ENCODE measurements at places on chromosomes 4 and X.

DNA sequence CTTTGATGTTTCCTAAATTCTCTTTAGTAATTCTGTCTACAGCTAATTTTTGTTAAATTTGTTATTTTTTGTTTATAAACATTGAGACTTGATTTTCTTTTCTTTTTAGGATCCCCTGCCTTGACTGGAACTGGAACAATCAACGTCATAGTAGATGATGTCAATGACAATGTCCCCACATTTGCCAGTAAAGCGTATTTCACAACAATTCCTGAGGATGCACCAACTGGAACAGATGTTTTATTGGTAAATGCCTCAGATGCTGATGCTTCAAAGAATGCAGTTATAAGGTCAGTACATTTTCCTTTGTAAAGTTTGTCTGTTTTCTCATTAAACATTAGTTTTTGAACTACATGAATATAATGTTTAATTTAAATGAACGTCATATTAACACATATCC lies 119.4 kb downstream of the FAT4 start:
- DNase-seq = no peak

GRCh38 chrX:52426810-52427209 lies 58.0 kb downstream of the XAGE2 start:
- DNase-seq = no peak

DNA sequence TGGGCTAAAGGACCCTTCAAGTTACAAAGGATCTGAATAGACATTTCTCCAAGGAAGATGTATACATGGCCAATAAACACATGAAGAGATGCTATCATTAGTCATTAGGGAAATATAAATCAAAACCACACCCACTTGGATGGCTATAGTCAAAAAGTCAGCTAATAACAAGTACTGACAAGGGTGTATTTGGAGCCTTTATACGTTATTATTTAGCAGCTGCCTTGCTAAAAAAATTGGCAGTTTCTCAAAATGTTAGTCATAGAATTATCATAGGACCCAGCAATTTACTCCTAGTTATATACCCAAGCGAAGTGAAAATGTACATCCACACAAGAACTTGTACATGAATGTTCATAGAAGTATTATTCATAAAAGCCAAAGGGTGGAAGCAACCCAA lies 112.7 kb upstream of the DUSP21 start:
- DNase-seq = no peak

DNA sequence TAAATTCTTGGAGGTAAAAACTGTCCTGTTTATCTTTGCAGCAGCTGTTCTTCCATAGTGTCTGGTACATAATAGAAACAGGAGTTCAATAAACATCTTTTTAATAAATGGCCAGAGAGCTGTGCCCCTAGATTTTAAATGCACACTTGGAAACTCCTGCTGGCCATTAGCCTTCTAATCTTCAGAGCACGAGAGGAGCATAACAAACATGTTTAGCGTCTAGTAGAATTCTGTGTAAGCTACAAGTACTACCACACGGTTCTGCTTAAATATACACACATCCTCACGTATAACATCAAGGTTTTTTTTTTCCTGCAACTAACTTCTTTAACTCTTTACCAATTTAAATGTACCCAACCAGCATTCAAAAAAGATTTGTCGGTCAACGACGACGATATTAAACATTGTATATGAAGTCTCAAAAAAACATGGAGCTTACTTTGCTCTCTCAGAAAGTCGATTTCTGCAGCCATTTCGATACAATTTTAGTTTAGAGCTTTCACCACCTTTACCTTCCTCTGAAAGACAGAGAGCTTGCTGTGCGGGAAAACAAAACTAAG lies 628 bp downstream of the SCLT1 start:
- DNase-seq = no peak

DNA sequence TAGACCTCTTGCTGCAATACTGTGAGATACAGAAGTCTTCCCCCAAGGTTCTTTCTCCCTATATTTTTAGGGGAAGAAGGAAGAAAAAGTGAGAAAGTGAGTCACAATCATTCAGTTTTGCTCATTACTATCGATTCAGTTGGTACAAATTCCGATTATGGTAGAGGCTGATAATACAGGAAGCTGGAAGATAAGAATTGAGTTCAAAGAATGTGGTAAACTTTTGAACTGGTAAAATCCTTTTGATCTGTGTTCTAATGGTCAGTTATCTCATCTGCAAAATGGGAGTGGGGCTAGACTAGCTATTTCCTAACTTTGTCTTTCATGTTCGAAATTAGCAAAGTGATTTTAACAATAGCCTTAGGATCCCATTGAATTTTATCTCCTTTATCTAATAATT lies 101.4 kb upstream of the FAT1 start:
- DNase-seq = no peak

- no peak for DNase-seq
These were observed 339.2 kb downstream of the TMA16 start for GRCh38 chr4:163833669-163834068.

GRCh38 chr4:88756149-88756548 lies 58.5 kb upstream of the NAP1L5 start:
- DNase-seq = no peak

GRCh38 chr4:62407534-62407933 lies 1207.4 kb downstream of the ADGRL3 start:
- no peak for DNase-seq

DNA sequence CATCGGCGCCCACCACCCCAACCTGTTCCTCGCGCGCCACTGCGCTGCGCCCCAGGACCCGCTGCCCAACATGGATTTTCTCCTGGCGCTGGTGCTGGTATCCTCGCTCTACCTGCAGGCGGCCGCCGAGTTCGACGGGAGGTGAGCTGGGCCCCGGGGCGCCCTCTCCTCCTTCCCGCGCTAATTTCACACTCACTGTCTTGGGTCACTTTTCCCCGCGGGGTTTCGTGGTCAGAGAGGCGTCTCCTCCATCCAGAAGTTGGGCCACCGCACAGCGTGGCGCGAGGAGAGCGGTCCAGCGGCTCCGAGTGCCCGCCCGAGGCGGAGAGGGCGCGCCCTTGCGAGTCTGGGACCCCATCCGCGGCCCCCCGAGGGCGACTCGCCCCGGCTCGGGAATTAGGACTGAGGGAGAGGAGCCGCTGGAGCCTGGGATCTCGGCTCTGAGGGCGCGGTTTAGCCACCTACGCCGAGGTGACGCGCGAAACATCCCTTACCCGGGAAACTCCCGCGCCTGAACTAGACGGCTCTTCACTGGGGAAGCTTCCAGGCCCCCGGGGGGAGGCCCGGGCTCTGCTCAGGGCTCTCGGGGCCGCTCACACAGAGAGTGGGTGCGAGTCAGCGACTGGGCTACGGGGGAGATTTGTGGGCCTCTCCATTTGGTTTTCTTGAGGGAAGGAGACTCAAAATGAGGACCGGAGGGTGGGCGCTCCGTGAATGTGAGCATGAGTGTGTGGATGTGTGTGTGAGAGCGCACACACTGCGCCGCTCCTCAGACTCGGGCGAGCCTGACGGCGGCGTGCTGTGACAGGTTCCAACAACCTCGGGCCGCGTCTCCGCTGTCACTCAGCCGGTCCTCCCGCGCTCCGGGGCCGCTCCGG lies 551 bp downstream of the NPNT start:
- peak; percentile 23 for DNase-seq

DNA sequence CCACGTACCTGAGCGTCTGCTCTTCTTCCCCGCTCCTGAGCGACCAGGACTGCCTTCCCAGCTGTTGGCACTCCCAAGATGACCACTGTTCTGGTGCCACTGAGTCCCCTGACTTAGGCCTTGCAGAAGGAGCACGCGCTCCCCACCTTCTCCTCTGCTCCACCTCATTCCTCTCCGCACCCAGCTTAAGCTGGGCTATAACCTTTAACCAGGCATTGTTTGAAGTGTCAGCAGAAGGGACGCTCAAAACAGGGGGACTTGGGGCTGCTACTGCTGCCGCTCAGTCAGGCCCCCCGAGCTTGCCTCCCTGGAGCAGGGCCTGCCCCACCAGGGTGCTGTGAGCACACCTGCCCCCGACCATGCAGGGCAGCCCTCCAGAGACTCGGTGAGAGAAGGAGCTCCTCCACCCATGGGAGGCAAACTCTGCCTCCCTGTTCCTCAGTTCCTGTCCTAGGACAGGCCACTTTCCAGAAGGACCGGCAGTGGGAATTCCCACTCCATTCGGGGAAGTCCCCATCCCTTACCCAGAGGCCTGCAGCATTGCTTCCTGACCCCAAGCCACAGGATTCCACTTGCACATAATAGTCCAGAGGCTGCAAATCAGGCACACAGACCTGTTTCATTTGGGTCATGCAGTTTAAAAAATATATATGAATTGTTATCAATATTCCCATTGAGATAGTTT lies 99.7 kb upstream of the ENPP6 start:
- no peak for DNase-seq

- no peak for DNase-seq
These were observed 876.4 kb upstream of the SLIT2 start for GRCh38 chr4:19375136-19375804.

GRCh38 chrX:71917621-71918343 lies 7.1 kb downstream of the NHSL2 start:
- DNase-seq = no peak

GRCh38 chrX:120668357-120668756 lies 38.5 kb upstream of the C1GALT1C1 start:
- DNase-seq = no peak

DNA sequence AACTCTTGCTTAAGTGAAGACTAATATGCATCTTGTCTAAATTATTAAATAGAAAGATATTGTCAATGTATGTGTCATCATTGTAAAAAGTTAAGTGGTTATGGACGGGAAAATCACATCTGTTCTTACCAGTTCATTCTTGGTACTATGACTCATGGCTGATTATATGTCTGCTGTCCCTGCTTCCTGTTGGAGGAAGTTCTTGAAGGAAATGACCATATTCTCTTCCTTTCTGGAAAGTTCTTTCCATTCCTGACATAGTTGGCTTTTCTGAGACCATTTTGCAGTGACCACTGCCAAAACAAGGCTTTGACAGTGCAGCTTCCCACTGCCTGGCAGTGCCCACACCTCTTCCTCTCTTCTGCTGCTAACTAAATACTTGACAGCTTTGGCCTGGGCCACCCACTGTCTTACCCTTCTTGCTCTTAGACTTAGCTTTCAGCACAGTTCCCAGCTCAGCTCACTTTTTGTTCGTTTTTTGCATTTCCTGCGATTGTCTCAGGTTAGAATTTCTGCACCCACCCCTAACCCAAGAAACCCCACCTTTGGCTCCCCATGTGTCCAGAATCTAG lies 13.2 kb upstream of the CLDN24 start:
- DNase-seq = no peak

- DNase-seq = no peak
These were observed 13.2 kb upstream of the IL13RA2 start for GRCh38 chrX:115030625-115031024.

DNA sequence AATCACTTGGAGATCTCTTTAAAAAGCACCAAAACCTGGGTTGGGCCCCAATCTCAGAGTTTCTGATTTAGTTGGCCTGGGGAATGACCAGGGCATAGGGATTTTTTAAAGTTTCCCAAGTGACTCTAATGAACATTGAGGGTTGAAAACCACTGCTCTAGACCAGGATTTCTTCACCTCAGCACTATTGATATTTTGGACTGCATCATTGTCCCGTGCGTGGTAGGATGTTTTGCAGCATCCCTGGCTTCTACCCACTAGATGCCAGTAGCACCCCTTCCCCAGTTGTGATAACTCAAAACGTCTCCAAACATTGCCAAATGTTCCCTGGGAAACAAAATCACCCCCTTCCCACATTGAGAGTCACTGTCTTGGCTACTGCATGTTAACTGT lies 61.8 kb downstream of the ATXN3L start:
- no peak for DNase-seq

- DNase-seq = no peak
These were observed 155.5 kb upstream of the MXRA5 start for GRCh38 chrX:3501833-3502535.

DNA sequence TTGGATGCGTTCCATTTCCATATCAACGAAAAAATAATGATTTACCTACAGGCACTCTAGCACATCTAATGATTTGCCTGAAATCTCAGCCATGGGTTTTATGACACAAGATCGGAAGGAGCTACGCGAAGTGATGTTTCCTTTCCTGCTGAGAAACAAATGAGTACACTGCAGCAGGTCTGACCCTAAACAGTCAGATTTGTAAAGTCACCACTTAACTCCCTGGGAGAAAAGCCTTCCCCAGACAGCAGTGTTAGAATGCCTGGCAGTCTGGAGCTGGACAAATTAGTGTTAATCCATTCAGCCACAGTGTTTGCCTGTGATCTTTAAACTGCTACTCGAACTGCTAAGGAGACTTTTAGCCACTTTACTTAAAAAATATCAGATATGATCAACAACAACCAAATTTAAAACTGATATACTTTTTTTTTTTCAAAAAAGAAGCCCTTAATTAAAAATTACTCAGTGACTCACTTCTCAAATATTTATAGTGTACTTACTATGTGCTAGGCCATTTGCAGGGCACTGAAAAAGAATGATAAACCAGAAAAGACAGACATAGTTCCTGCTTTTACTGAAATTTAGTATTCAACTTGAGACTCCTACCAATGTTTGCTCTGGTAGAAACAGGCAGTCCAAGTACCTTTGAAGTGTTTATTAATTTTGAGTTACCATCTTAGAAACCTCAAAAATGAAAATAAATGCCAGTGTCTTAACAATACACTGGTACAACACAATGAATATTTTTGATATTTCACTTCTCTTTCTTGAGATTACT lies 104.5 kb downstream of the SHISA3 start:
- no peak for DNase-seq

DNA sequence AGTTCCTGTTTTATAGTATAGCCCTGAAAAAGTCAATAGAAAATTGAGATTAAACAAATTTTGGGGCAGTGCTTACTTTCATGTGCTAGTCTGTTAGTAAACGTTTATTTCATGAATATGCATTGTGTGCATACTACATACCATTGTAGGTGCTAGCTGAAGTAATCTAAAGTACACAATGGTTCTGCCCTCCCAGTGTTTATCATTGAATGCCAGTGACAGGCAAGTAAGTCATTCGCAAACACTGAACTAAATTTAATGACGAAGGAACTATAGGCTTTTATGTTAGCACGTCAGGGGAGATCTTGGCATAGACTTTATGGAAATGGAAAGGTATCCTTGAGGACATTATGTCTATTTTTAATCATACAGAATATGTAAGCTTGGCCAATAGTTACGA lies 426.9 kb upstream of the EPHA5 start:
- DNase-seq = no peak

DNA sequence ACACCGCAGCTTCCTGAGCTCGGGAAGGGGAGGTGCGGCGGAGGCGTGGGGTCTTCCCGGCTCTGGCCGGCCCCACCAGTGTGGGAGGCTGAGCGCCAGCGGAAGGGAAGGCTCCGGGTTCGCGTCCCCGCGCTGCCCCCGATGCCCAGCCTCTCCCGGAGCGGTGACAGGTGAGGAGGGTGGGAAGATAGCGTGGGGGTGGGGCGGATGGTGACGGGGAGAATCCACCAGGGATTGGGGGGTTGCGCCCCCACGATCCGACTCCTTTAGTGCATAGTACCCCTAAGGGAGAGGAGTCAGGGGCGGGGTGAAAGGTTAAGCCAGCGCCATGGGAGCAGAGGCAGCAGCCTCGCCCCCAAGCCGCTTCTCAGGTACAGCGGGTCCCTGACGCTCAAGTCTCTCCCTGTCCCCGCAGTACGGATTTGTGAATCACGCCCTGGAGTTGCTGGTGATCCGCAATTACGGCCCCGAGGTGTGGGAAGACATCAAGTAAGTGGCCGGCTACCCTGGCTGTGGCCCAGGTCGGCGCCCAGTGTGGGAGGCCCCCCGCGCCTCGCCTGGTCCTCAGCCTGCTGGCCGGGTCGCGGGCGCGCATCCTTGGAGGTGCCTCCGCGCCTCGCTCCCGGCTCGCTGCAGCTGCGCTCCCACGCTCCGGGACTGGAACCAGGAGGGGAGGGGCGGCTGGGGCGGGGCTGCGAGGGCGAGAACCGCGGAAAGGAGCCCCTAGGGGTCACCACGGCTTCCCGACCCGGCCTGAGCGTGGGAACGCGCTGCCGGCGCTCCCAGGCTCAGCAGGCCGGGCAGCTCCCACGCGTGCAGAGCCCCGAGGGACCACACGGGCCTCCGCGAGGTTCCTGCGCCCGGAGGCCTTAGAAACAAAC lies 791 bp downstream of the GUCY1B1 start:
- peak; percentile 50 for DNase-seq
